Fibroblast of skin of left biceps (primary cell): ENCODE measurements at places on chromosomes 1 and 21.

DNA sequence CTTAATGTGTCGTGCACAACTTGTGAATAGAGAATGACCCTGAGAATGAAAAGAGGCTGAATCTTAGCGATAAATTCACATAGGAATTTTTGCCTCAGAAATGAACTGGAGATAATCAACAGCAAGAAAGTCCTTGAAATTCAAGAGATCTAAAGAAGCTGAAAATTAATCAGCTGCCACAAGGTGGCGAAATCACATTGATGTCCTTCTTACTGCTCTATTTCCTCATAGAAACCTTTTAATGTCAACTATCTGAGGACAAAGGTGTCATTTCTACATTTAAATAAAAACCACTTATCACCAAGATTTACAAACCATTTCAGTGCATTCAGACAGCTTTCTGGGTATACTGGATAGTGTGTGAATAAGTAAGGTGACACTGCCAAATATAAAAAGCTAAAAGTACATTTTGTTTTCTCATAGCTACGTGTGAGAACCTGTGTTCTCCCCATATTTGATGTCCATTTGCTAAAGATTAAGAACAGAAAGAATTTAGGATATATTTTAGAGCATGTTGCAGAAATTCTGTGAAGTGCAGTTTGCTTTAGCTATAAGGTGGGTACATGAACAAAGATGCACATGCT, 485.3 kb upstream of the PTBP2 start:
- DNase-seq, result peak; percentile 29

DNA sequence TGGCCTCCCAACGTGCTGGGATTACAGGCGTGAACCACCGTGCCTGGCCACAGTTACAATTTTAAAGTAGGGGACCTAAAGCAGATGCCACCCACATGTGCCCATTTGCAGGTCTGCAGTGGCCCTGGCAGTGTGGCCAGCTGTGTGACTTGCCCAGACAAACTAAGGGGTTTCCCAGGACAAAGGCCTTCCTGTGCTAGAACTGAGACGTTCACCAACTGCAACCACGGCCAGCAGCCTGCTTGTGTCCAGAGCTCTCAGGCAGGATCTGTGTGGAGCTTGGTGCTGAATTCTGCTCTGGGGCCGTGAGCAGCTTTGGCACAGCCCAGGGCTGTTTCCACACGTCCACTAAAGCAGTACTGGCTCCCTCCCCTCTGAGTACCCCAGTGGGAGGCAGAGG, 10.6 kb upstream of the PTTG1IP start:
- no peak for DNase-seq

DNA sequence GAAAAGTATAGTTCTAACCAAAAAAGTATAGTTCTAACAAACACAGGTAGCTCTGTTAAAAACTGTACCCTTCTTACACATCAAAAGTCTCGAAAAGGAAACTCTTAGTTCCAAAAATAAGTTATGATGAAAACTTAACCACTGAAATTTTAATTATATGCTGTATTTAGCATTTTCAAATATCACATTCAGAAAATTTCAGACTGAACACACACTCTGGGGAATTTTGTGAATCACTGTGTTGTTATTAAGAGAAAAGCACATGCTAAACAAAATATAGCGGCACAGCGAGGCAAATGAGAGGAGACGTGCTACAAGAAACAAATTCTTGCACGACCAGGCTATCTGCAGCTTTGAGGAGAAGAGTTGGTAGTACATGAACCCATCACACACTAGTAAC, 30.4 kb downstream of the VAV3 start:
- DNase-seq, result no peak

GRCh38 chr21:38621132-38621531, 122.9 kb upstream of the ERG start:
- DNase-seq, result no peak

DNA sequence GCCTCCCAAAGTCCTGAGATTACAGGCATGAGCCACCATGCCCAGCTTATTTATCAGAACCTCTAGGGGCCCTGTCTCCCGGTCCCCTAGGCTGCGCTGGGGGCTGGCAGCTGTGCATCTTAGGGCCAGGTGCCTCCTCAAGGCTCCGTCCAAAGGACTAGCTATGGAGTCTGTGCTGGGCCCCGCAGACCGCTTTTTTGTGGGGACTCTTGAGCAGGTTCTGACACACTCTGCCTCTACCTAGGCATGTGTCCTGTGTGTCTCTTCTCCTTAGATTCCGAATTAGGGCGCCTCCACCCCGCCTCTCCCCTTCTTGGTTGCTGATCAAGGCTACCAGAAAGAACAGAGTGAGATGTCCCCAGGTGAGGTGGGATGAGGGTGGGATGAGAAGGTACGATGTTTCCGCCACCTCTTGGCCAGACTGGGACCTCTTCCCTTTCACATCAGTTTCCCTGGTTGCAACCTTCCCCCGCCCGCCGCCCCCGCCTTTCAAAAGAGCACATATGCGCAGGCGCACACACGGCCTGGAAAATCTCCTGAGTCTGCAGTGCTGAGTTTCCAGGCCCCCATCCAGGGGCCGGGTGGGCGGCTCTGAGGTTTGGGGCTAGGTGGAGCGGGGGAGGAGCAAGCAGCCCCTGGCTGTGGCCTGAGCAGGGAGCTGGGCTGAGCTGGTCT, 5.0 kb upstream of the PTPN7 start:
- no peak for DNase-seq

DNA sequence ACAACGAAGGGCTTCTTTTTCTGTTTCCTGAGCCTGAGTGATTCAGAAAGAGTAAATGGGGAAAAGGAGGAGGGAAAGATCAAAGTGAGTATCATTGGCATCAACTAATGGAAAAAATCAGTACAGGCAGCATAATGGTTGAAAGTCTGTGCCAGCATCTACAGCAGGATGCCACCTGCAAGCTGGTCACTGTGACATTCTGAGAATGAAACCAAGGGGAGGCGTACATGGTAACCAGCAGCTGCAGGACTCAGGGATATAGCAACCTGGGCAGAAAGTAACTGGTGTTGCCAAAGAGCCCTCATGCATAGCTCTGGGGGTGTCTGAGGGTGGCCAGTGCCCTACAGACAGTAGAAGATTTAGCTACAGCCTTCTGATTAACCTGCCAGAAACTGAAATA, 305.9 kb downstream of the BRINP2 start:
- DNase-seq, result no peak

DNA sequence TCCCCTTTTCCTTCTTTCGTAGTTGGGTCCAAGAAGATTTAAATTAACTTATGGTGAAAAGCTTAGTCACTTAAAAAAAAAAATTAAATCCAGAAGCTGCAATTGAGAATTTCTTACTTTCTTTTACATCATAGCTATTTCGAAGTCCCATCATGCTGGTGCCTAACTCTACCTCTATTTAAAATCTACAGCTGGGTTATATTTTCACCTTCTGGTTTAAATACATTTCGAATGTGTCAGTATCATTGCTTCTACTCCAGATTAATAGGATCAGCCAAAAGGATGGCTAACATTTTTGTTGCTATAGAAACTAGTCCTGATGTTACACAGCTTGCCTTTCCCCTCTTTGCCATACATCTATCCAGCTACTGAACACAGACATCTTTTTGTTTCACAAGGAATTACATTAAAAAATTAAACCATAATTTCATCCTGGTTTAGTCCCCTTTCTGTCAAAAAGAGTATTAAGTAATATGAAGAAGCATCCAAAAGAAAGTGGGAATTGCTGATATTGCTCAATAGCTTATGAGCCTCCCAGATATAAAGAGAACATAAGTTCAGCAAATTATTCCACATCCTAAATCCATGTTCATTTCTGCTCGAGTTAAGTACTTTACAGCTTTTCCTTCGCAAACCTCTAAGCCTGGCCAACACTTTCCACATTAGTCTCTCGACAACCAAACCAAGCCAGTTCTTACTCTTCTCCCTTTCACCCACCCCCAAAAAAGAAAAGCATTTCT, 396.7 kb upstream of the DAB1 start:
- peak; percentile 47 for DNase-seq
